ENCODE measurements at places on chromosomes 5 and 9. TPM values are rescaled to one million over a fixed set of nuclear protein-coding genes. Genes with fewer than 3 reads are reported as not detected.

The CNTNAP3B gene
- 16.0 TPM for total RNA-seq

The PDE6A gene
- not detected for total RNA-seq

DNA sequence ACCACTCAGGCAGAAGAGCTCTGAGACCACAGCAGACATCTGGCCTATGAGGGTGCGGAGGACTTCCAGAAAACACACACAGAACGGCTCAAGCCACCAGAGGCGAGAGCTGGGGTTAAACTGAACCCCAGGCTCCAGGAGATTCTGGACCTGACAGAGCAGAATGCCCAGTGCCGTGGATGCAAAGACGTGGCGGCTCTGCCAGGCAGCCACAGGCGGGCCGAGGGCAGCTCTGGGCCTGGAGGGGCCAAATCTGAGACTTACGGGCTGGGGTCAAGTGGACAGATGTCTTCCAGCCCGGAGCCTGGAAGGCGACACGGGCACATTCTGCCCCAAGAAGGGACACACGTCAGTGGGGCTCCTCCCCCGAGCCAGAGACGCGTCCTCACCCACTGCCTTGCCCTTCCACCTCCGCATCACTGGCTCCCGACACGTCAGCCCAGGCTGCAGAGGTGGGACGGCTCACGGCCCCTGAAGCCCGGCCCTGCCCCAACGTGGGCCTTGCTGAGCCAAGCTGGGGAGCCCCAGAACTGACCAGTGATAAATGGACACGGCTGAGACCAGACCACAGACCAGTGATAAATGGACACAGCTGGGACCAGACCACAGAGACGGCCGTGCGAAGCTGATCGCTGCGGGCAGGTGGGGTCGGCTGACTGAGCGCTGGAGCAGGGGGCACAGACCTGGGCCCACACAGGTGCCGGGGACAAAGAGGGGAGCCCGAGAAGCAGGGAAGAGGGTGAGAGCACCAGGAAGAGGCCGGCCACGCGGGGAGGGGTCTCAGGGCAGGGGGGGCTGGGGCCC is 40.9 kb upstream of the NSMF start:
- H3K4me1 ChIP-seq, result no peaks in the 10 kb centered on the region
- H3K27ac ChIP-seq, result no peak overlapping the region
- no peak overlapping the region for H3K4me3 ChIP-seq

DNA sequence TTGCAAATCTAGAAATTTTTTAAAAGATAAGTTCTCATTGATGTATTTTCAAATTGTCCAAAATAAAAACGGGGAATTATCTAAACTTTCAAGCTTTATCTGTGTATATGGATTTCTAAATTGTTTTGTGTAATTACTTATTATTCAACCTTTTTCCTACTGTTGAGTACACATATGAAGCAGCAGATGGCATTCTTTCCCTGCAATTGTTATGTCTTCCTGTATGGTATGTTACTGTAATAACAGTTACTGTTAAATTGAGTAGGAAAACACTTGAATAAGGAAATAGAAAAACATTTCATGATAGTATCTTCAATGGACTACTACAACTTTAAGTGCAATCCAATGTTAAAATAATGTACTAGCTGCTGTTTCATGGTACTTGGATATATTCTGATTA is 124.8 kb downstream of the RANBP17 start:
- no peaks in the 10 kb centered on the region for H3K27me3 ChIP-seq
- H3K36me3 ChIP-seq, result no peaks in the 10 kb centered on the region
- no peak overlapping the region for H3K4me3 ChIP-seq
- H3K4me1 ChIP-seq, result peaks cover 4% of the 10 kb centered on the region

DNA sequence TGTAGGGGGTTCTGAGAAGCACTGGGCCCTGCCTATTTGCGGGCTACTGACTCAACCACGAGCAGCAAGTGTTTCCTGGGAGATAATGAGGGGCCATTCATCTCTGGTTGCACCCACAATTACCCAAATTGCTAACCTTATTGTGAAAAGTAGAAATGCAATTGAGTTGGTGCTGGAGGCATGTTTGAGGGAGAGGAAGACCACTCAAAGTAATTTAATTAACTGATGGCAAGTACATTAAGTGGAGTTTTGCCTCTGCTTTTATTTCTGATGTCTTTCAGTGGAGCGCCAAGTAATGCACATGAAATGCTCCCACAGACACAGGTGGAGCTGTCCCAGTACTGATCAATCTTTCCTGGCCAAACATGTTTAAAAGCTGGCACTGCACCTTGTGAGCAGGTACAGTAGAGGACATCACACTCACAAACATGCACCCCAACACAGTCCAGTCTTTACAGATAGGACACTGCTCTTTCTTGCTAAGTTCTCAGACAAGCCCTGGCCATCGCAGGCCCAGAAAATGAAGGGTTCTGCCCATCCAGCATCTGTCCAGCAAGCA is 195.4 kb downstream of the HSPA4 start:
- H3K36me3 ChIP-seq, result no peaks in the 10 kb centered on the region
- H3K27me3 ChIP-seq, result no peaks in the 10 kb centered on the region
- H3K4me1 ChIP-seq, result peaks cover 7% of the 10 kb centered on the region
- no peak for DNase-seq
- no peak overlapping the region for H3K27ac ChIP-seq
- no peak overlapping the region for H3K4me3 ChIP-seq

GRCh38 chr9:6562871-6563430 is 82.6 kb downstream of the GLDC start:
- no peak for DNase-seq
- no peak overlapping the region for H3K27ac ChIP-seq
- no peaks in the 10 kb centered on the region for H3K27me3 ChIP-seq
- H3K36me3 ChIP-seq, result no peaks in the 10 kb centered on the region

Data from neural progenitor cell (in vitro differentiated cells).